ENCODE measurements at places on chromosomes 3 and 15.

- no peak for DNase-seq
These were observed 1.3 kb upstream of the PPP4R2 start for GRCh38 chr3:72995337-72995736.

DNA sequence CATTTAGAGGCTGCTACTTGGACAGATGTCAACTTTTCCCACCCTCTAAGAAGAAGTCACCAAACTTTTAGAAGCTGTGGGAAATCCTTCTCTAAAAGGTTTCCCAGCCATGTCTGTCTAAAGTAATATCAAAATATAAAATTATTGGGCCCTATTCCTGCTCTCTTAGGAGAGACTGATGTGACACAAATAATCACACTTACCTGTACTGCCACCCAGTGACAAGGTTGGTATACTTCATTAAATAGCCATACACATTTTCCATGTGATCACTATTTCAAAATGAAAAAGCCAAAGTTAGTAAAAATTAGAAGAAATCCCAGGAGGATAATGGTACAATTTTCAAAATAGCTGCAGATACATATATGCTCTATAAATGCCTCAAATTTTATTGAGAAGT, 12.6 kb downstream of the OSBPL11 start:
- no peak for DNase-seq

DNA sequence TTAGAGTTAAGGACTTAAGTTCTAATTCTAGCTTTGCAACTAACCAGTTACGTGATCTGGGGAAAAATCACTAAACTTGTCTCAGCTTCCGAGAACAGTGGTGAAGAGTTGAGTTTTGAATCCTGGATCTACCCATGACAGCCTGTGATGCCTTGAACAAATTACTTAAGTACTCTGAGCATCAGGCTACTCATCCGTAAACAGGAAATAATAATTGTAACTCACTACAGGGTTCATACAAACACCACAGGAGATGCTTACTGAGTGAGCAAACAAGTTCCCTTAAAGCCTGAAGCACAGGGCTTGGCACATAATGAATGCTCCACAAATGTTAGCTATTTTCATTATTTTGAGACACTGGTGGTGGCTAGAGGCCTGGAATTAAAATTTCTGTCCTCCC, 158.8 kb downstream of the ERC2 start:
- DNase-seq = no peak

GRCh38 chr3:43217633-43218032, 68.7 kb upstream of the SNRK start:
- no peak for DNase-seq

GRCh38 chr3:187789872-187790271, 44.6 kb upstream of the BCL6 start:
- DNase-seq = no peak

- no peak for DNase-seq
These were observed 140.6 kb downstream of the MEIS2 start for GRCh38 chr15:36959746-36960145.

GRCh38 chr15:57477736-57478522, 101.6 kb downstream of the CGNL1 start:
- DNase-seq = no peak

GRCh38 chr3:42855219-42855546, 20.5 kb downstream of the CYP8B1 start:
- no peak for DNase-seq

- no peak for DNase-seq
These were observed 10.6 kb upstream of the SLC6A1 start for GRCh38 chr3:10981961-10982360.

GRCh38 chr3:124203292-124203691, 211.4 kb upstream of the ROPN1 start:
- no peak for DNase-seq

DNA sequence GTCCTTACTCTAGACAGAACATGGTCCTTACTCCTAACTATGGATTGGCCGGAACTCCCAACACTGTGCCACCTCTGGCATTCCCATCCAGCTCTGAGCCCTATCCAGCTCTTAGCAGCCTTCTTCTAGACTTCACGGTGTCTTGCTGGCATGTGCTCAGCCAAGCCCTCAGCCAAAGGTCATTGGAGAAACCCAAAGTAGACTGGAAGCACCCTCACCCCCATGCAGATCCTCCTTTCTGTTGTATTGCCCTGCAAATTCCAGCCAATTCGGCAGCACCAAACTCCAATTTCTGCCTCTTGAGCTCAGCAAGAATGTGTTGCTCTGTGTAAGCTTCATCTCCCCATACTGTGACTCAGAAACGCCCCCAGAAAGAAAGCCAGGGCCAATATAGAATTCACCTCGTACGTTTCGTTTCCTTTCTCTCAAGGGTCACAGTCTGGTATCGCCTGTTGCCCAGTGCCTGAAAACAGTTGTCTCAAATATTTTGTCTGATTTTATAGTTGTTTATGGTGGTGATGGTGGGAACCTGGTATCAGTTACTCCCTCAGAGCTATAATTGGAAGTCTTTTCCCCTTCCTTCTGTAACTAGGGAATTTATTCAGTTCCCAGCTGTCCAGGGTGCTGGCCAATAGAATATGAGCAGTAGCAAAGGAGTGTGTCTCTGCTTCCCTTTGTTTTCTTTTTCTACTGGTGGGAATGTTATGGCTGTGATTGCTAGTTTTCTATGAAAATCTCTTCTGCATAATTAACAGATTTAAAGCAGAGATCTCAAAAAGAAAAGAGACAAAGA, 28.4 kb upstream of the EPHB3 start:
- no peak for DNase-seq

DNA sequence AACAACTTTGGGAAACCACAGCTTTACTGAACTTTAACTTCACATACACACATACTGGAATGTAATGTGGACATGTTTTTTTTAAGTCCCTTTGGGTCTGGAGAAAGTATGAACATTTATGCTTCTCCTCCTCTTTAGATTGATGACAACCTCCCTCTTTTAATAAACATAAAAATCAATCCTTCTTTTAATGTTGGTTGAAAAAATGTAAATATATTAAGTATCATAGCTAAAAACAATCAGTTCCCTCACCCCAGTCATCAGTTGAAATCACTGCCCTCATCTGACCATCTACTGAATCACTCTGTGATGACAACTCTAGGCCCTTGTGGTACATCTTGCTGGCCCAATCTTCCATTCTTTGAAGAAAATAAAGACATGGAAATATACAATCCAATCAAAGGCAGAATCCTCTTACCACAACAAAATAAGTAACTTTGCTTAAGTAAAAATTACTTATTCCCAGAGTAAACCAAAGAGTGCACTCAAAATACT, 6.4 kb downstream of the AAGAB start:
- DNase-seq = no peak

- no peak for DNase-seq
These were observed 505.3 kb upstream of the PPP2R3A start for GRCh38 chr3:135460273-135460672.

- no peak for DNase-seq
These were observed 1.6 kb downstream of the FAM174B start for GRCh38 chr15:92653836-92654539.

GRCh38 chr15:92520914-92521623, 127.4 kb downstream of the ST8SIA2 start:
- DNase-seq = no peak
